ENCODE measurements at places on chromosomes 5 and 9.

DNA sequence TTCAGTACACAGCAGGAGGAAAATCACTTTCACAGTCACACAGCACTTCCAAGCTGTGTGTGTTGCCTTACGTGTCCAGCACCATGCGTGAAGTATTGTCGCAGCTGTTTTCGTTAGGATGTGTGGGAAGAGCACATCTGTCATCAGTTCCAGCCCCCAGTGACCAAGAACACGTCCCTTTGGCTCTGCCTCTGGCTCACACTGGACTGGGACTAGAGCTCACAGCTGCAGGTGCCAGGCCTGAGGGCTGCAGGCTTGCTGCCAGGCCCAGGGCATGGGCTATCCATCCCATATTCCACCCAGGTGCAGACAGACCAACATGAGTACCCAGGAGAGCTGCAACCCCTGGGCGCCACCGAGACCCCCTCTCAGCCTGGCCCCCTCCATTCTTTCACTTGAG is 60.5 kb upstream of the ANKRD33B start:
- DNase-seq: no peak

DNA sequence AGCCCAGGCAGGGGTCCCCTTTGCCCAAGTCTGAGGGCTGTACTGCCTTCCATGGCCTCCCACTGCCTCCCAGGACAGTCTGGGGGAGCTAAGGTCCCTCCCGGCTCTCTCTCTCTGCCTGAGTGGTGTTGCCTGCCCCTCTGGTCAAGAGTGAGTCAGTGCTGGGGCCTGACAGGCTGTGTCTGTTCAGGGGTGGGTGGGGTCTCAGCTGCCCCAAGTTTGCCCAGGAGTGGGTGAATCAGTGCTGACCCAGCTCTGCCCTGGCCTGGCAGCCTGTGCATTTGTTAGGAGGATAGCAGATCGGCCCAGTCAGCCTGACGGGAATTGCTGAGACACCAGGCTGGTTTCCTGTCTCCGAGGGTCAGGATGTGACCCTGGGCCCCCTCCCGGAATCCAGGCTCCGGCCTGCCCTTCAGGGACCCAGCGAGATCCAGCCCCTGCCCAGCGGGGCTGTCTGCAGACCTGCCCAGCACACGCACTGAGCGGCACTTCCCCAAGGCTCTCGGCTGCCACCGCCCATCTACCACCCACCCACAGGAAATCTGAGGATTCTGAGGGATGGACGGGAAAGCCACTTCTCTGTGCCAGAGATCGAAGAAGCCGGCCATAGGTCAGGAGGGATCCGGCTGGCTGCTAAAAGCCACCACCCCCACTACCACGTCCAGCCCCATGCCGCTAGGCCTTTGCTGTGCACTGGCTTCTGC is 15.9 kb downstream of the ENG start:
- no peak for DNase-seq

DNA sequence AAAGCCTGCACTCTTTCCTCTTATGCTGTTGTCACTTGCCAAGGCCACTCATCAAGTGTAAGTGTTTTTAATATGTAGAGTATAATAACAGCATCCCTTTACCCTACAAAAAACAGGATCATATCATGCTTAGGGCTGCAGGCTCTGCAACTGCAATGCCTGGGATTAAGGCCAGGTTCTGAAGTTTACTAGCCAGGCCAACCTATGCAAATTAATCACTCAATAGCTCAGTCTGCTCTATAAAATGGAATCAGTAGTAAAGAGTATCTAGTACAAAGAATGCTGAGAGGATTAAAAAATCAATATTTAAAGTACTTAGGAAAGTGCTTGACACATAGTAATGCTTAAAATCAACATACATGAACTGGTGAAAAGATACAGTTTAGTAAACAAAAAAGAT is 253.3 kb downstream of the EDIL3 start:
- DNase-seq: no peak

- no peak for DNase-seq
These were observed 399.3 kb downstream of the EBF1 start for GRCh38 chr5:158700231-158701006.

- DNase-seq: no peak
These were observed 2.0 kb downstream of the CNOT6 start for GRCh38 chr5:180495991-180496741.
